ENCODE measurements at places on chromosomes 2 and 18. TPM values are rescaled to one million over a fixed set of nuclear protein-coding genes. Genes with fewer than 3 reads are reported as not detected.
A peak's percentile ranks its signal among the peaks of the same experiment; 100 is the strongest.

GRCh38 chr18:13800505-13801259 lies 23.3 kb upstream of the MC5R start:
- peak; percentile 56 for DNase-seq

GRCh38 chr2:182302972-182303371 lies 123.9 kb downstream of the PDE1A start:
- no peak for DNase-seq

DNA sequence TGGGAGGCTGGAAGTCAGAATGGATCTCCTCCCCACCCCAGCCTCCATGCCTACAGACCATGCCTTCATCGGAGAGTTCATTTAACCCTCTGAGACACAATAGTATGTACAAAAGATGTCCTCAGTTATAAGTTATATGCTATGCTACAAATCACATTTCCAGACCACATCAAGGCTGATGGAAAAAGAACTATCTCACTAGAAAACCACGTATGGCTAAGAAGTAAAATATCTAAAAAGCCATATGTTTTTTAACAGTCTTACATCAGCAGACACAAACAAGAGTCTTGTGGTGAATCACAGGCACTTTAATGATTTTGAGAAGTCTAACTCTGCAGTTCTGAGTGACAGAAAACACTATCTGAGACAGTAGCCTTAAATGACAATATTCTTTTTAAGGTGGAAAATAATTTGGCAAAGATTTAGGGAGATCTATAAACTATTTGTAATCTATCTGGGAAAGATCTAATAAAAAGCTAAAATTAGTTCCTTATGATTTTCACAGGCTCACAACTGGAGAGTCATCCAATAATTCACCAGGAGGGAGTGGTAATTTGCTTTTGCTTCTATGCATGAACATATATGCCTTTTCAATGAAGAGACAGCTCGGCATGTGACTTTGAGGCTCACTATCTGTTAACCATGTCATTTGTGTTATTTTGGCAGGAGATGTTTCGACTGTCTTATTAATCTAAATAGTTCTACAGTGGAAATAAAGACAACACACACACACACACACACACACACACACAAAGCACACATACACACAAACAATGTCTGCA lies 197.5 kb downstream of the IRS1 start:
- DNase-seq: no peak

GRCh38 chr2:160324161-160324800 lies 124.2 kb upstream of the ITGB6 start:
- peak; percentile 51 for DNase-seq

DNA sequence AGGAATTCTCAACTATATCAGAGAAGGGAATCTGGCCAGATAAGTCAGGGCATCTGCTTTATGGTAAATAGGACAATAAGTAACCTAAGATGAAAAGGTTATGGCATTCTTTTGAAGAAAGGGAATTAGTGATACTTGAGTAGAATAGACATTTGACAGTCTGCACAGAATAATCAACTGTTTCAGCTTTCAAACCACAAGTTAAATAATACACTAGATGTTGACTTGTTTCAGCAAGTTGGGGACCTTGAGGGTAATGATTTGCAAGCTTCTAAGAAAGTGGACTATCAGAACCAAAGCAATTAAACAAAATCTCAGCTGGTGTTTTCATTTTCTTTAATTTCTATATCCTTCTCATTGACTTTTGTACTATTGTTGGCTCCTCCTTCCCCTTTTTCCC lies 54.5 kb downstream of the SLC39A10 start:
- no peak for DNase-seq

DNA sequence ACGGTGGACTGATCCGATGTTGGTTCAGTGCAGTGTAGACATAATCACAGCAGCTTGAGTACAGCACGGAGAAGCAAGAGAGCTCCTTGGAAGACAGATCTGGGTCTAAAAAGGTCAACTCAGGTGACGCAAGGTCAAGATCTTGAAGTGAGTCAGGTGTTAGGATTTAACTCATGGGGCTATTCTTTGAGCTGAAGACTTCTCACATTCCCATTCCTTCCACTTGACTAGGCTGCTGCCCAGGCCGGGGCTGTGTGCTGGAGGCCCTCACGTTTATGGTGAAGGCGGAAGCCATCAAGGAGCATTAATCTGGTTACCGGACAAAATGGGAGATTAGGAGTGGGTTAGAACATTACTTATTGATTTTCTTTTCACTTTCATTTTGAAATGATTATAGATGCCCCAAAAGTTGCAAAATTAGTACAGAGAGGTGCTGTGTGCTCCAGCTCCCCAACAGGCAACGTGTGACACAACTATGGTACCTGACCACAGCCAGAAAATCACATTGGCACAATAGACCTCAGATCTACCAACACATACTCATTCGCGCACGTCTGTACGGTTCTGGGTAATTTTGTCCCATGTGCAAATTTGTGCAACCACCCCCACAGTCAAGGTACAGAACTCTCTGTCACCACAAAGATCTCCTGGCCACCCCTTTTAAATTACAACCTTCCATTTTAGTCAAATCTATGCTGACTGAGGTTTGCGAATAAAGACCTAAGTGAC lies 77.6 kb upstream of the SEC11C start:
- no peak for DNase-seq

OXER1 gene
- total RNA-seq: not detected

MAL gene
- not detected for total RNA-seq

FAM228B gene
- 5.1 TPM for total RNA-seq

ZSCAN30 gene
- 7.5 TPM for total RNA-seq
